ENCODE measurements at places on chromosomes 11 and 22.

GRCh38 chr11:134733646-134734045, 321.6 kb upstream of the B3GAT1 start:
- no peak for DNase-seq

GRCh38 chr22:45932071-45932470, 44.9 kb downstream of the WNT7B start:
- no peak for DNase-seq

GRCh38 chr11:85316967-85317366, 310.2 kb downstream of the DLG2 start:
- DNase-seq: no peak

GRCh38 chr11:110069158-110069737, 23.9 kb upstream of the ZC3H12C start:
- DNase-seq: no peak

- no peak for DNase-seq
Observed at GRCh38 chr11:106077609-106078455, at the start of gene AASDHPPT. Gene AASDHPPT, plus strand, starts transcription at chr11:106077662. Its CDS starts 49 bp downstream, at chr11:106077711.

DNA sequence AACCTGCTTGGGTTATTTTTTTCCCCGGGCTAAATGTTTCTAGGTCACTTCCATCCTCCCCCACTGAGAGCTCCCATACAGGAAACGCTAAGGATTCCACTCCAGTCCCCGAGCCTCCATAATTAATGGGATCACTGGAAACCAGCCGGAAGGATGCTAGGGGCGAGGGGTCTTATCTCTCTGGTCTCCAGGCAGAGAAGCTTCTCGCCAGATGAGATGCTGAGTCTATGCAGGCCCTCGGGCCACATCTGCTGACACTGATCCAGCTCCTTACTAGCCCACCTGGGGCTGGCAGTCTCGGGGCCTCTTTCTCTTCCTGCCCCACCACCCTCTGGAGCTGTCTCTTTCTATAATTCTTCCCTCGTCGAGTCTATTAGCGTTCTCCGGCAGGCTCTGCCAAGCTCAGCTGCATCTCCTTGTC, 125.9 kb upstream of the SYT13 start:
- no peak for DNase-seq

DNA sequence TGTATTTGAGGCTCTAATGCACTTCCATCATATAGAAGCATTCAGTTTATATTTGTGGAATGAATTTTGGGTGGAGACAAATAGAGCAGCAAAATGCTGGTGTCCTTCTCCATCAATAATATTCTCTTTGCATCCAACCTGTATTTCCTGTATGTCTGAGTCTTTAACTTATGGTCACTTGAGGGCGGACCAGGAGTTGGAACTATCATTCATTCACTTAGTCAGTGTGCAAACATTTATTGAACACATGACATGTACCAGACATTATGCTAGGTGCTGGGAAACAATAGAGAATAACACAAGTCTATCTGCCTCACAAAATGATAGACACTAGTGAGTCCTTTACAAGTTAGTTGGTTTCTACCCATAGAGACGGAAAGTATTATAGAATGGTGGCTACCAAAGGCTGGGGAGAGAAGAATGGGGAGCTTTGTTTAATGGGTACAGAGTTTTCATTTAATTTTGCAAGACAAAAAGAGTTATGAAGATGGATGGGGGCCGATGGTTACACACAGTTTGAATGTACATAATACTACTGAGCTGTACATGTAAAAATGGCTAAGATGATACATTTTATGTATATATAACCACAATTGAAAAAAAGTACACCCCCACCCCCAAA, 4.6 kb upstream of the TMEM123 start:
- DNase-seq: no peak

- DNase-seq: peak; percentile 19
Observed at GRCh38 chr11:19241260-19242178, 774 bp upstream of the E2F8 start.

DNA sequence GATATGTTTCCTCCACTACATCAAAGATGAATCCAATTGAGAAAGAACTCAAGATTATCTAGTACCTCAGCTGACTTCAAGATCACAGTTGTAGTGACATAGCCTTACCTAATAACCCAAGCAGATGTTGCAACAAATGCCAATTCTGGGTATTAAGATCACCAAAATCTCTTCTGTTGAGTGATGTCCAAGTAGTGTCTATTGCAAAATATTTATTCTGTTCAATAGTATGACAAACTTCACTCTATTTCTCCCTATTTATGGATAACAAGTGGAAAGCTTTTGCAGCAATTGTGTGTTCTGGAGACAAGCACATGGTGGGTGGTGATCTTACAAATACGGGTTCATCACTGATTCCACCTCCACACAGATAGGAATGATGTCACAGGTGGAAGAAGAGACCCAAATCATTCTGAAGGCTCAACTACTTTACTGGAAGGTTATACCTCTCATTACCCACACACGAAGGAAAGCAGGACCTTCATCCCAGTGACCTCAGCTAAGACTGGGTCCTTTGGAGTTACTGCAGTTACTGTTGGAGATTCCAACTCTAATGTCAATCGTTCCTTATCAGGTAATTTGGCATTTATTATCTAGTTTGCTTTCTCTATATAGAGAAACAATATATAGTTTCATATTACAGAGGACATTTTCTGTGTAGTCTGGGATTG, 72.0 kb downstream of the CD44 start:
- no peak for DNase-seq

- DNase-seq: no peak
Observed at GRCh38 chr11:107928767-107929507, 689 bp downstream of the RAB39A start.

DNA sequence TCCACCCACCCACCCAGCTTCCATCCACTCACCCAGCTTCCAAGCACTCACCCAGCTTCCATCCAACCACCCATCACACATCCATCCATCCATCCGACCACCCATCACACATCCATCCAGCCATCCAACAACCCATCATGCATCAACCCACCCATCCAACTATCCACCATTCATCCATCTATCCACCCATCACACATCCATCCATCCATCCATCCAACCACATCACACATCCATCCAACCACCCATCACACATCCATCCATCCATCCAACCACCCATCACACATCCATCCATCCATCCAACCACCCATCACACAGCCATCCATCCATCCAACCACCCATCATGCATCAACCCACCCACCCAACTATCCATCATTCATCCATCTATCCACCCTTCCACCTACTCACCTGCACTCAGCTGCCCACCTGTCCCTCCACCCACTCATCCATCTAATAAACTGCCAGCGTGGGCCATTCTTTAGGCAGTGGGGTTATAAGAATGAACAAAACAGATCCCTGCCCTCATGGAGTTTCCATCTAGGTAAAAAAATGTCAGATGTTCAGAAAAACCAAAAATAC, 88.2 kb downstream of the CELSR1 start:
- DNase-seq: no peak

DNA sequence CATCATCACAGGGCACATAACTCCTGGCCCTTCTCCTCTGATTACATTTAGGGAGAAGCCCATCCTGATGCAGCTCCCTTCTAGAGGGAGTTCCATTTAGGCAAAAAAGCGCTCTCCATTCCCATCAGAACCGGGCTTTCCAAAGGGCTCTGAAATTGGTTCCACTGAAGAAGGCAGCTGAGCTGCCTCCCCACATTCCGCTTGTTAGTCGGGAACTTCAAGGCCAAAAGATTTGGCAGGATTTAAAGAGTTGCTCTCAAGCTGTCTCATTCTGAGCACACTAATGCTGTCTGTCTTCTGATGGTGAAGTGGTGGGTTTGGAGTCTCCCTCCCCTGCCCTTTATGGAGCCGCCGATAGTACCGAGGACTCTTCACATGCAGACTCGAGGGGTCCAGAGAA, 26.6 kb upstream of the CABP7 start:
- no peak for DNase-seq

GRCh38 chr22:28440592-28441390, 238.8 kb downstream of the TTC28 start:
- no peak for DNase-seq

DNA sequence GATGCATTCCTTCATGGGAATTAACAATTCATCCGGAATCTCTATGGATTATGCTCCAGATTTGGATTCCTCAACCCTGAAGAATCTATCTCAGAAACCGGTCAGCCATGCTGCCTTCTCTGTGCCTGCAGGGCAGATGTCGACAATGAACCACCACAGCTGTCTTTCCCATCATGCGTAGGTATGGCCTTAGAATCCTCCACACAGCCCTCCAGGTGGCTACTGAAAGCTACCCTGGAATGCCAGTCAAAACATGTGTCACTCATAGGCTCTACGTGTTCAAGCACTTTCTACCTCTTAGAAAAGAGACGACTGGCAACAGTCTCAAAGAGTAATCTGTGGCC, 19.4 kb downstream of the MAML2 start:
- DNase-seq: no peak

DNA sequence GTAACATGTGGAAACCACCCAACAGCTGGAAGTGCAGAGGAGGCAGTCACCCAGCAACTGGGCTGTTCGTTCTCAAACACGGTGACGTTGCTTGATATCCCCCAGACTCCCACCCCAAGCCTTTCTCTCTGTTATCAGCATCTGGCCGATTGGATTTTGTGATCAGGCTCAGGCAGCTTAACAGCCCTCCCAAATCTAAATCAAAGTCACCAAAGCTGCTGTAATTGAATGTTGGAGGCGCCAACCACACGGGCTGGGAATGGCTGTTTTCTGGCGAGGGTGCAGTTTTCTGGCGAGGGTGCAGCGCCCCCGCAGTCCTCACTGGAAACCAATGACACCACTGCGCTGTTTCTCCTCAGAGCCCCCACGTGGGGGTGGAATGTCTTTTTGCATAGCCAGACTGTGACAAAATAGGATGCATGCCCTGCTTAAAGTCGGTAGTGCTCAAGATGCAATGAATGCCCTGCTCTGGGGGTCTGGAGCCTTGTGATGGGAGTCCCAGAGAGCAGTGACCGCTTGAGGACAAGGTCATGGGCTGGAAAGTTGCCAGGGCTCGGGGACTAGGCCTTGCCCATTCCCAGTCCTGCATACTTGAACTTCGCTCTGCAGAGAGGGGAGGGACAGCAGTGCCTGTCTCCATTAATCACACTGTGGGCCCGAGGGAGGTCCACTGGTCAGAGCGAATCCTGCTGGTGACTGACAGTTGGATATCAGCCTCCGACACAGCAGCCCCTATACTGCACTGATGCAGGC, 105.3 kb downstream of the MORC2 start:
- no peak for DNase-seq

Data from T-helper 17 cell (primary cell).